Spinal cord (tissue), 10 donors: ENCODE measurements at places on chromosomes 7 and 10.

- no peak for DNase-seq
Measured at GRCh38 chr10:103598654-103599115, 105.2 kb downstream of the NEURL1 start.

DNA sequence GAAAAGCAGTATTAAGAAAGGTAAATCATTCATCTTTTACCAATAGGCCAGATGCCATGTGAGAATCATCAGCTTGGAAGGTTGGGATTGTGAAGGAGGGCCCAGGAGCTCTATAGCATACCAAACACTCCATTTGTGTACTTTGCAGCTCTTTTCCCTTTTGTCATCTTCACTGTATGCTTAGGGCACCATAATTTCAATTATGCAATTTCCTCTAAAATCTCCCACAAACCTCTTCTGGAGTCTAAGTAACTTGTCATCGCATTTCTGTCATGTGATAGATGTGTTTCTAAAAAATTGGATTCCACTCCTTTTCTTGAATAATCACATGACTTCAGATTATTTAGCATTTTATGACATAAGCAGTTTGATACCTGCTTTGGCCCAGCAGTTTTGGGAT, 17.9 kb downstream of the RPP30 start:
- DNase-seq: no peak

DNA sequence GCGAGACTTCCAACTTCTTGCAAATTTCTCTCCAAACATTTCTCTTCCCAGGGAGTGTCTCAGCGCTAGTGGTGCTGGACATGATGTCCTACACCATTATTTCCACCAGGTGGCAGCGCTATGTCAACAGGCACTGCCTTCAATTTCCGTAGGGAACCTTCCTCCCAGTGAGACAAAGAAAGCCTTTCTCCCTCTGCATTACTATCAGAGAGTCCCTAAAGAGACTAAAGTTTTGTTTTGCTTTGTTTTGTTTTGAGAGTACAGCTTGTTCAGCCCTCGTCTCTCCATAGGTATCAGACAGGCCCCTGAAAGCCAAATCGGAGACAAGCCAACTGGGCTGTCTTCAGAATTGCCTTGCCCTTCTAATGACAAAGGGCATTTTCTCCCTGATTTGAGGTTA, 44.2 kb upstream of the GGCT start:
- peak; percentile 63 for DNase-seq

DNA sequence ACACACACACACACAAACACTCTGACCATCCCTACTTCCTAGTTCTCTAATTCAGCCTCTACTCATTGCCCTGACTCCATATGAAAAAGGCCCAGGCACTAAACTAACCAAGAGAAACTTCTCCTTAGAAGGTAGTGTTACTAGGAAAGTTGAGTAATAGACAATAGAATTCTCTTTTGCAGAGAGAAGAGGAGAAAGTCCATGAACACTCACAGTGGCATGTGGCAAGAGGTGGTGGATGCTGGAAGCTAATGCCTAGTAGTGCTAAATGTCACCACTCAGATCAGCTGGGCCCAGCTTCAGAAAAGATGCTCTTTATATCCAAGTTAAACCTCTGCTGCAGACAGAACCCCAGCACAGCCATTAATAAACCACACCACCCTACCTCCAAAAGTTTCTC, 58.2 kb downstream of the SORBS1 start:
- no peak for DNase-seq

DNA sequence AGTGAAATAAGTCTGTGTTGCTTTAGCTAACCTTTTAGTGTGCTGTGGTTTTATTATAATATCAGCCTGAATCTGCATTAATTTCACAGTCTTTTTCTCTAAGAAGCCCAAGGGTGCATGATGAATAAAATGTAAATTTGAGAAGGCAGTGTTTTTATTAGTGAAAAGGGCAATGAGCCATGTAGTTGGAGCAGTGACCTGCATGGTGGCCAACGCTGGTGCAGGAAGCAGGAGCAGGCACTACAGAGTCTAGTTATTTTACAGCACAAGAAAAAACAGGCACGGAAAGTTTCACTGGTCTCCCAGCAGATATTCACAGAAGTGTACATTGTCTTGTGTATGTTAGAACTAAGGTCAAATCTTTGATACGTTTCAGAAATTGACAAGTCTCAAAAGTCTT, 247.8 kb downstream of the CELF2 start:
- DNase-seq: peak; percentile 61

- no peak for DNase-seq
Measured at GRCh38 chr7:28065308-28065707, 115.3 kb downstream of the JAZF1 start.

GRCh38 chr7:42932811-42933591, 825 bp downstream of the MRPL32 start:
- DNase-seq: no peak

GRCh38 chr7:29771081-29771816, 35.1 kb upstream of the WIPF3 start:
- DNase-seq: no peak

GRCh38 chr7:30135301-30136116, 723 bp downstream of the MTURN start:
- DNase-seq: peak; percentile 96

GRCh38 chr7:139734395-139734794, 43.4 kb downstream of the HIPK2 start:
- DNase-seq: no peak

GRCh38 chr7:157830331-157830730, 493.5 kb downstream of the DNAJB6 start:
- DNase-seq: no peak

DNA sequence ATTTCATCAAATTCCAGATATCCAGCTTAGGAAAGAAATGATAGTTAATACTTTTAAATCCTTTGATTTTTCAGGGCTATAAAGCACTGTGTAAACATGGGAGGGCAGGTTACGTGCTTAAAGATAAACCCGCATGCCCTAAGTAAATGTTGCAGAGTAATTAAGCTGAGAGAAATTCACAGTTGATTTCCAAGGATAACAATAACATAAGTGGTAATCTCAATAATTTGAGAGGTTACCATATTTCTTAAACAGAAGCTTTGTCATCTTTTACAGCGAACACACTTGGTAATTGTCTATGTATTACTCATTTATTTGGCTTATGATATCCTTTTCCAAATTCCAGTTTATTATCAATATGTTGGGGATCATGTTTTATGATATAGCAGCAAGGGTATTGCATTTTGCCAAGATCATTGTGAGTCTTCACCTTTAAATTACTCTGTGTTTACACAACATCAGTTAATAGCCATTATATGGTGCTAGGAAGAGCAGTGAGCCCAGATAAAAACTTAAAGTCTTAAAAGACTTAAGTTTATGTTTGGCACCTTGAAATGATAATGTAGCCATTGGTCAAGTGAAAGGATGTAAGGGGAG, 15.4 kb downstream of the MGAM start:
- DNase-seq: no peak

DNA sequence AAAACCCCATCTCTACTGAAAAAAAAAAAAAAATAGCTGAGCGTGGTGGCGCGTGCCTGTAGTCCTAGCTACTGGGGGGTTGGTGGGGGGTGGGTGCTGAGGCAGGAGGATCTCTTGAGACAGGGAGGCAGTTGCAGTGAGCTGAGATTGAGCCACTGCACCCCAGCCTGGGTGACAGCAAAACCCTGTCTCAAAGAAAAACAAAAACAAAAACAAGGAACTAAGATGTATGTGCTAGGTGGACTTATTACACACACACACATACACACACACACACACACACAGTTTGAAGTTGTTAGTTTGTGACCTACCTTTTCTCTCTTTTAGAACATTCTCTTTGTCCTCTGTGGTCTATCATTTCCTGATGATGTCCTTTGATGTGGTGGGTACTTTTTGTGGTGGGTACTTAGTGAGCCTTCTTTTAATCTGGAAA, 53.5 kb downstream of the EXOC6 start:
- DNase-seq: no peak

DNA sequence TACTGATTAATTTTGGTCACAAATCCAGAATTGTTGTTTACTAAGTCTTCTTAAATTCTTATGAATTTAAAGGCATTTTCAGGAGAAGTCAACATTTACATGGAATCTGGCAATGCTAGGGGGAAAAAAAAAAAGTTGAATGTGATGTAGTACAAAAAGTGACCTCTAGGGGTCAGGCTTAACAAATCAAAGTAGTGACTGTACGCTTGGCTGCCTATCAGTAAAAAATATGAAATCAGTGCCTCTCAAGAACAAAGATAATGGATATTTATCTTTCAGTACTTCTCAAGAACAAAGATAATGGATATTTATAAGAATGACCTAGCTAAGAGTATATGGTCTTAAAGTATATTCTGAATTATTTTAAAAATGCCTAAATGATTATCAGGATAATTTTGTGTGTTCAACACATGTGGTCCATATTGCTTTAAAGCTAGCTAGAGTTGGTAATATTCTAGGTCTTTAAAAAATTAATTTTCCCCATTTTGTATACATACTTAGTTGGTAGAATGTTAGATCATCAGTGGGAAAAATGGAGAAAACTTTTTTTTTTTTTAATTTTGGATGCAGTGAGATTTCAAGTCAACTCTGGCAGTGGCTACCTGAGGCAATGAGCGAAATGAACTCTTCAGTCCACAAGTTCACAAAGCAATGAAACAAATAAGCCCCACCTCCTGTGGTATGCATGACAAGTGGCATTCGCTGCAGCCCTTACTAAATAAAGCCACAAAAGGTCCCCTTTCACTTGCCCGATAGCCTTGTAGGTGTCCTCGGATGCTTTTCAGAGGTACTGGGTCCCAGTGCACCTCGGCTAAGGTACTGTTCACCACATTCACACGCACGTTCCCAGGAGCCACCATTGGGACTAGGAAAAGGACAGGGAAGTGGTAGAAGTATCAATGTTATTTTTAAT, 51.2 kb upstream of the LAMB4 start:
- peak; percentile 58 for DNase-seq
